Foreskin fibroblast (primary cell): ENCODE measurements at places on chromosomes 7 and 10.

GRCh38 chr10:44427479-44427878, 42.6 kb upstream of the CXCL12 start:
- no peak for DNase-seq

GRCh38 chr10:12906051-12906541, 95.4 kb downstream of the CCDC3 start:
- no peak for DNase-seq

GRCh38 chr10:96380821-96381220, 22.0 kb upstream of the OPALIN start:
- DNase-seq, result no peak

- peak; percentile 36 for DNase-seq
Observed at GRCh38 chr7:93015779-93016481, 101.8 kb downstream of the SAMD9 start.

DNA sequence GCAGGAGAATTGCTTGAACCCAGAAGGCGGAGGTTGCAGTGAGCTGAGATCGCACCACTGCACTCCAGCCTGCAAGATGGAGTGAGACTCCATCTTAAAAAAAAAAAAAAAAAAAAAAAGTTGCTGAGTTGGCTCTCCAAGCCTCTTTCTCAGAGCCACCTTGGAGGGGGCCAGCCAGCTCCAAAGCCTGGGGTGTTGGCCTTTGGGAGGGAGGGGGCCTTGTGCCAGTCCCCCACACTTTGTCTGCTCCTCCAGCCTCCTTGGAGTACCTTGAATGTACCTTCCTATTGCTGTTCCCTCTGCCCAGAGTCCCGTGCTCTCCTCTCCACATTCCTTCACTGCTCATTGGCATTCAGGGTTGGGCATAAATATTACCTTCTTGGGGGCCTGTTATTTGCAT, 62.4 kb downstream of the GRK5 start:
- DNase-seq, result no peak

- DNase-seq, result peak; percentile 46
Observed at GRCh38 chr7:81690251-81690650, 79.6 kb downstream of the HGF start.

DNA sequence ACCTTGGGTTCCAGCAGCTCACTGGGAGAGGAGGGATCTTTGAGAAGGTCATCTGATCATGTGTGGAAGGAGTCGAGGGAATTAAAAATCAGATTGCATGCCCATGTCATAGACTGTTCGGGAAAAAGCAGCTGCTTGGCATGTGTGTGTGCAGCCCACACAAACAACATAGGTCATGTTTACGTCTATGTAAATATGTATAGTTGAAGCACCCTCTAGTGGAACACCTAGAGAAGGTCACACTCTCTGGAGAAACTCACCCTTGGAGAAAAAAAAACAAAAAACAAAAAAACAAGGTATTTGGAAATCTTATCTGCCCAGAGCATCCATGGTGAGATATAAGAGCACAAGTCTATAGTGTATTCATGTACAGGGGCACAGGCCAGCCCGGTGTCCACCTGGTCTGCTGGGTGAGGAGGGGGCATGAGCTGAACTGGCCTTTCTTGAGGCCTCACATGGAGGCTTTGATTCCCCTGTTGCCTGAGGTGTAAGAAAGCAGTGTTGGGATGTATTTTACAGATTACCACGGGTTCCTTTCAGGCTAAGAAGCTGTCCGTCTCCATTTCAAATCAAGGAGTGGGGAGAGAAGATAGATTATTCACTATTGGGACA, 98.0 kb downstream of the NPY start:
- DNase-seq, result peak; percentile 2

GRCh38 chr7:50567715-50568261, 2.6 kb upstream of the DDC start:
- DNase-seq, result no peak

- no peak for DNase-seq
Observed at GRCh38 chr7:111239437-111239836, 148.5 kb downstream of the LRRN3 start.

DNA sequence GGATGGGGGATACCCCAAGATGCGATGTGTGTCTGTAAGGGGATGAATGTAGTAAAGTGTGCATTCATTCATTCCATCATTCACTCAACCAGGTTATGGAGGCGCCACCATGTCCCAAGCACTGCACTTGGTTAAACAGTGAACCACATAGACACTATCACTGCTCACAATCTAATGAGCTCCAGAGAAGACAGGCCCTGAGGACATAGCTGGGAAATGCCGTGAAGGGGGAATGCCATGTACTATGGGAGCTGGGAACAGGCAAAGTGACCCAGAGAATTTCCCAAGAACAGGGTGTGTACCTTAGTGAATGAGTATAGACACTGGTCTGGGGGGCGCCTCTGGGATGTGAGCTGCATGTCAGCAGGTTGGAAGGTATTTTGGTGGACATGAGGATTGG, 44.5 kb upstream of the LBX1 start:
- DNase-seq, result no peak

- peak; percentile 62 for DNase-seq
Observed at GRCh38 chr10:21526860-21527597, 1.5 kb upstream of the SKIDA1 start.

DNA sequence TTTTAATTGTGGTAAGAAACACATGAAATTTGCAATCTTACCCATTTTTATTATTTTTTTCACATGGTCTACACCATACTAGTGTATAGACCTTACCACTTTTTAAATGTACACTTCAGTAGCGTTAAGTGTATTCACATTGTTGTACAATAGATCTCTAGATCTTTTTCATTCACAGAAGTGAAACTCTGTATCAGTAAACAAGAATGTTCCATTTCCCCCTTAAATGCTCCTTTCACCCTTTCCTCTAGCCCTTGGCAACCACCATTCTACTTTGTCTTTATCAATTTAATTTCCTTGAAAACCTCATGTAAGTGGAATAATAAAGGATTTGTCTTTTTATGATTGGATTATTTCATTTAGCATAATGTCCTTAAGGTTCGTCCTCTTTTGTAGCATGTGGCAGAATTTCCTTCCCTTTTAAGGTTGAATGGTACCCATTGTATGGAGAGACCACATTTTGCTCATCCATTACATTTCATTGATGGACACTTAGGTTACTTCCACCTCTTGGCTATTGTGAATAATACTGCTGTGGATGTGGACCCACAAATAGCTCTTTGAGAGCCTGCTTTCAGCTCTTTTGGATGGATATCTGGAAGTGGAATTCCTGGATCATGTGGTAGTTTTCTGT, 45.7 kb downstream of the SNX10 start:
- no peak for DNase-seq

DNA sequence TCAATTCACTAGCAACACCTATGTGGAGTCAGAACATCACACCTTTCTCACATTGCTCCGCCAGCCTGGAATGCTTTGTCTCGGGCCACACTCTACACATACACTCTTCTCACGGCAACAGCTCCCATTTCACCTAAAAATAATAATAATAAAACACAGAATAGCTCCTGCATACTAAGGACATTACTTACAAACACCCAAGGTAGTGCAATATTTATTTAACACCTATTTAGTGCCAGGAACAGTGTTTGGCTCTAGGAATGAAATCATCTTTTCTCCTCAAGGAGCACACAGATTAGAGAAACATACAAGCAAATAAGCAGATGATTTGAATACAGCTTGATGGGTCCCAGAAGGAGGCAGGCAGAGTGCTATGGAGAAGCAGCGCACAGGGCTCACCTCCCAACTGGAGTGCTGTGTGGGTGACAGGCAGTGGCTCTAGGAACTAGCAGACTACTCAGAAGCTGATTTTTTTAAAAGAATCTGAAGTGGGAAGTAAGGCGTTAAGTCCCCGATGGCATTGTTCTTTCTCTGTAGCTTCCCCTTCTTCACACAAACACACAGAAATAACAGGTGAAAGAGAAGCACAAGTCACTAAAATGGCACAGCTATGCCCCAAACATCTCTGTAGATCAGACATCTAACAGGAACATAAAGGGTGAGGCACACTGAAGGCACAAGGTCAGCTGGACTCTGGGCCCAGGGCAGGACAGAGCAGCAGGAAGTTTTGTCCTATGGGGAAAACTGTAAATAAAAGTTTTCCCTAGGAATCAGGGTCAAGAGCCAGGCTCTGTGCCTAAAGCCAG, 16.7 kb downstream of the USP6NL start:
- DNase-seq, result no peak

DNA sequence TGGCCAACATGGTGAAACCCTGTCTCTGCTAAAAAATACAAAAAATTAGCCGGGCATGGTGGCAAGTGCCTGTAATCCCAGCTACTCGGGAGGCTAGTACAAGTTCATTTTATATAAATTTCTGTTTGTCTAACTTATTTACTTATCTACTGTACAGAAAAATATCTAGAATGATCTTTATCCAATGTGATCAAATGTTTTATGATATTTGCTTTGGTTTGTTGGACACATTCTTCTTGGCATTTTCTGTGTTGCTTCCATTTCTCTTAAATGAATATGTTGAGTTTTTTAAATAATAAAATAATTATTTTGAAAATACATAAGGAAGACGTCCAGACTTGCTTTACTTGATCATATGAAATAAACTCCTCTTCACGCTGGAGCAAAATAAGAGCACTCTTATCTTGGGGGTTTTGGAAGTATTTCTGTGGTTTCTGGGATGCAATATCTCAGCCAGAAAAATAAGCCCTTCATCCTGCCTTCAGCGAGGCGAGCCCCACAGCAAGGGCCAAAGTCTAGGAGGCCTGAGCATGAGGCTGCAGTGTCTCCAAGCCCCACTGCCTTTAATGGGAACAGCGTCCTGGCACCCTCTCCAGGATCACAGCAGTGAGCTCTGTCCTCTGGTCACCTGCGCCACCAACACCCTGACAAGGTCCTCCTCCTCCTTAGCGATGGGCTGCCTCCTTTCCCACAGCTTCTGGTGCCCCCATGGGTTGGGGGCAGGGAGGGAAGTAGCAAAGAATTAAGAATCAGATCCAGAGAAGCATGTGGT, 480.2 kb downstream of the KCNMA1 start:
- no peak for DNase-seq

DNA sequence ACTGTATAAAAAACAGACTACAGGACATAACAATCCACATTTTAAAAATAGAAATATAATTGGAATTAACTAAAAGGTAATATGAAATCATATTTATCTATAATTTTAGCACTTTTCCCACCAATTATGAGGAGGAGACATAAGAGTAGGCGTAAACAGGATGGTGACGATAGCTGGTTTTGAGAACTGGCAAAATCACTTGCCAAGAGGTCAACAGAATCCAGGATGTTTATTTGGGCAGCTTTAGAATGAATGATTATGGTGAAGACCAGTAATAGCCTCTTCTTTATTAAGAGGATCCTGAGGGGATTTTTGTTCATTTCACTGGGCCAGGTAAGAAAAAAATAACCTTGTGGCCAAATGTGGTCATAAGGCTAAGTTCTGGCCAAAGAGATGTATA, 67.2 kb downstream of the TPK1 start:
- DNase-seq, result no peak

- no peak for DNase-seq
Observed at GRCh38 chr10:72610466-72610865, 15.4 kb downstream of the MICU1 start.

DNA sequence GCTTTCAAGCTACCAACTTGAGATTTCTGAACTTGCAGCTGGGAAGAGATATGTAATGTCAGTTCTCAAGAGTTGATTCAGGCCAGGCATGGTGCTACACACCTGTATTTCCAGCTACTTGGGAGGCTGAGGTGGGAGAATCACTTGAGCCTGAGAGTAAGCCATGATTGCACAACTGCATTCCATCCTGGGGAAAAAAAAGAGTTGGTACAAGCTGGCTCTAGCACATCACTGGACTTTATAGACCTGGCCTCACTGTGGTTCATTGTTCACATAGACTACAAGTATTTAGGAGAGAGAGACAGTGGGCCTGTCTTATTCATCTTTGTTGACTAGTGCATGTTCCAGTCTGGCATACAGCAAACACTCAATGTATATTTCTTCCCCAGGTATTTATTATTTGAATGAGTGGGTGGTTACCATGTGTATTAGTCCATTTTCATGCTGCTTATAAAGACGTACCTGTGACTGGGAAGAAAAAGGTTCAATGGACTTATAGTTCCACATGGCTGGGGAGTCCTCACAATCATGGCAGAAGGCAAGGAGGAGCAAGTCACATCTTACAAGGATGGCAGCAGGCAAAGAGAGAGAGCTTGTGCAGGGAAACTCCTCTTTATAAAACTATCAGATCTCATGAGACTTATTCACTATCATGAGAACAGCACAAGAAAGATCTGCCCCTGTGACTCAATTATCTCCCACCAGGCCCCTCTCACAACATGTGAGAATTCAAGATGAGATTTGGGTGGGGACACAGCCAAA, 176.5 kb downstream of the PFKFB3 start:
- no peak for DNase-seq
